Activated CD8-positive, alpha-beta T cell treated with anti-CD3 and anti-CD28 coated beads, Interleukin-2, amount 10 ng/mL, durations not matched to agents 7 days and 5 days (primary cell): ENCODE measurements at places on chromosomes 4 and X. TPM values are rescaled to one million over a fixed set of nuclear protein-coding genes. Genes with fewer than 3 reads are reported as not detected.
A peak's percentile ranks its signal among the peaks of the same experiment; 100 is the strongest.

GRCh38 chr4:4421356-4421755, 34.5 kb downstream of the NSG1 start:
- H3K36me3 ChIP-seq: peaks cover 13% of the 10 kb centered on the region
- H3K27me3 ChIP-seq: no peaks in the 10 kb centered on the region
- DNase-seq: no peak

DNA sequence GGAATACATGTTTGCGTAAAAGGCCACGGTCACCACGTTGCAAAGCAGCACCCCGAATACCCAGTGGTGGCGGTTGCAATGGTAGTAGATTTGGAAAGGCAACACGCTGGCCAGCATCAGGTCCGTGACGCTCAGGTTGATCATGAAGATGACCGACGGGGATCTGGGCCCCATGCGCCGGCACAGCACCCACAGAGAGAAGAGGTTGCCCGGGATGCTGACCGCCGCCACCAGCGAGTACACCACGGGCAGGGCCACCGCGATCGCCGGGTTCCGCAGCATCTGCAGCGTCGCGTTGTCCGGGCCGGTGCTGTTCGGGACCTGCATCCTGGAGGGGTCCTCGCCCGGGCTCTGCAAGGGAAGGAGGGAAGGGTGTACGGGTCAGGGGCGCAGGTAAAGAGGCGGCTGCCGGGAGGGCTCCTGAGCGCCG, 13.5 kb upstream of the ASMTL start:
- H3K4me1 ChIP-seq: peaks cover 84% of the 10 kb centered on the region
- H3K27ac ChIP-seq: peak overlapping the region; percentile 88
- peak; percentile 20 for DNase-seq
- no peak overlapping the region for H3K4me3 ChIP-seq

ERVMER34-1 gene
- total RNA-seq: not detected

GRCh38 chrX:45011131-45011530, 138.1 kb downstream of the KDM6A start:
- H3K4me3 ChIP-seq: no peak overlapping the region
- DNase-seq: no peak
- no peaks in the 10 kb centered on the region for H3K27me3 ChIP-seq
- no peak overlapping the region for H3K27ac ChIP-seq
- peaks cover 6% of the 10 kb centered on the region for H3K4me1 ChIP-seq

GRCh38 chr4:145345401-145345800, 136.3 kb upstream of the SMAD1 start:
- H3K27me3 ChIP-seq: peaks cover 3% of the 10 kb centered on the region
- H3K4me1 ChIP-seq: no peaks in the 10 kb centered on the region
- no peaks in the 10 kb centered on the region for H3K36me3 ChIP-seq
- H3K4me3 ChIP-seq: no peak overlapping the region

- H3K27ac ChIP-seq: no peak overlapping the region
- DNase-seq: peak; percentile 51
- no peaks in the 10 kb centered on the region for H3K36me3 ChIP-seq
These were observed 10.0 kb downstream of the QRFPR start for GRCh38 chr4:121370729-121371325.

- H3K4me3 ChIP-seq: no peak overlapping the region
- peaks cover 6% of the 10 kb centered on the region for H3K27me3 ChIP-seq
- DNase-seq: no peak
- no peaks in the 10 kb centered on the region for H3K36me3 ChIP-seq
- H3K27ac ChIP-seq: no peak overlapping the region
- no peaks in the 10 kb centered on the region for H3K4me1 ChIP-seq
These were observed 107.2 kb downstream of the ANAPC4 start for GRCh38 chr4:25484243-25484721.

DNA sequence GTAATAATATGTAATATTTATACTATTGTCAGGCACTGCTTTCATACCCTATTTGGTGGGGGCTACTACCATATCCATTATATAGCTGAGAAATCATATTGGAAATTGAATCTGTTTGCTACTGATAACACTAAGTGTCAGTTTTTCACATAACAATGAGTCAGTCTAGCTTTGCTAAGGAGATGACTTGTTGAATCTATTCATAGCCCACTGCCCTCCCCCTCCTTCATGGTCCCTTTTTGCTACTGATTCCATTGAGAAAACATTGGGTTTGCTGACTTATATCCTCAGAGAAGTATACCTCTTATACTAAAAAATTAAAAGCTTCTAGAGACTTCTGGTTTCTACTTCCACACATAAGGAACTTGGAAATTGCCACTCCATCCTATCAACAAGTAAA, 1898.4 kb downstream of the STIM2 start:
- H3K4me1 ChIP-seq: no peaks in the 10 kb centered on the region
- H3K4me3 ChIP-seq: no peak overlapping the region
- DNase-seq: no peak
- no peak overlapping the region for H3K27ac ChIP-seq
- H3K27me3 ChIP-seq: no peaks in the 10 kb centered on the region

MOB1B gene
- total RNA-seq: 15.3 TPM

DNA sequence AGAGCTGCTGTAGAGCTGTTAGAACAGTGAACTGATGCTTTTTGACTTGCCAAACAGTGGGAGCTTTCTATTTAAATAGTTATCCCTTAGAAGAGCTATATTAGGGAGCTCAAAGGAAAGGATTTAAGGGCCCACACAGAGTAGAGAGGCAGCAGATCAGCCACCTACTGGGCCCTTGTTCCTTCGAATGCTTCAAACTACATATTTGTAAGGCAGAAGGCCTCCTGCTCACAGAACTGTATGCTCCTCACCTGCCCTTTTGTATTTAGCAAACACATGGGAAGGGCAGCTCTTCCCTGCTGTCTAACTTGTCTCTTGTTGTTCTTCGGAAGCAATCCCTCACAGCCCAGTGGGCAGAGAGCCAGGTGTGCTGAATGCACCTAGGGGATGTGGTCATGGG, 38.0 kb downstream of the IL1RAPL1 start:
- no peaks in the 10 kb centered on the region for H3K36me3 ChIP-seq
- DNase-seq: no peak
- H3K27ac ChIP-seq: no peak overlapping the region
- no peak overlapping the region for H3K4me3 ChIP-seq
- H3K4me1 ChIP-seq: no peaks in the 10 kb centered on the region

- no peak within 1 kb of the TSS for H3K27ac ChIP-seq
- no peaks in the 10 kb centered on the region for H3K4me1 ChIP-seq
- no peak within 1 kb of the TSS for H3K4me3 ChIP-seq
- no peaks in the 10 kb centered on the region for H3K36me3 ChIP-seq
- DNase-seq: no peak
These were observed at the start of gene GJB1 for GRCh38 chrX:71222929-71223328. Gene GJB1, plus strand, starts transcription at chrX:71223224. Its CDS starts 484 bp downstream, at chrX:71223708.

GRCh38 chr4:55736605-55737183, 82.9 kb upstream of the EXOC1L start:
- DNase-seq: no peak
- H3K27me3 ChIP-seq: peaks cover 38% of the 10 kb centered on the region
- H3K36me3 ChIP-seq: no peaks in the 10 kb centered on the region
- H3K4me3 ChIP-seq: no peak overlapping the region
- H3K27ac ChIP-seq: no peak overlapping the region

HPGD gene
- total RNA-seq: 19.5 TPM

DNA sequence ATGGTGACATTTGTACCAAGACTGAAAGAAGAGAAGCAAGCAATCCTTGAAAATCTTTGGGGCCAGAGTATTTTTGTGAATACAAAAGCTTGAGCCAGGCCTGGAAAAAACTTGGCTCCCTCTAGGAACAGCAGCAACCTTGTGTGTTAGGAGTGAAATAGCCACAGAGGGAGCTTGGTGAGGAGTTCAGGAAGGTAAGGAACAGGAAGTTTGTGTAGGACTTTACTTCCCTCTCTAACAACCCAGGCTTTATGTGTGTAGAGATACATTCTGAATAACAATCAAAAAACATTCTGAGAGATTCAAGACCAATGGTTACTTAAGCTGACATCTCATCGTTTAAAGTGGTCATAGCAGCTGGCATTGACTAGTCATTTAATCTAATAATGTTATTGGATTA, 668.5 kb downstream of the PCDH18 start:
- H3K27me3 ChIP-seq: no peaks in the 10 kb centered on the region
- no peak overlapping the region for H3K4me3 ChIP-seq
- no peaks in the 10 kb centered on the region for H3K36me3 ChIP-seq
- no peak overlapping the region for H3K27ac ChIP-seq
- DNase-seq: no peak
- H3K4me1 ChIP-seq: no peaks in the 10 kb centered on the region

- DNase-seq: no peak
- no peaks in the 10 kb centered on the region for H3K27me3 ChIP-seq
- no peak overlapping the region for H3K27ac ChIP-seq
- H3K4me3 ChIP-seq: no peak overlapping the region
- peaks cover 24% of the 10 kb centered on the region for H3K4me1 ChIP-seq
These were observed 552.6 kb downstream of the PPARGC1A start for GRCh38 chr4:23337292-23337691.

BEND2 gene
- not detected for total RNA-seq

- no peak for DNase-seq
- H3K36me3 ChIP-seq: no peaks in the 10 kb centered on the region
- H3K4me3 ChIP-seq: no peak overlapping the region
- peaks cover 2% of the 10 kb centered on the region for H3K27me3 ChIP-seq
These were observed 62.3 kb downstream of the FAM184B start for GRCh38 chr4:17719106-17719505.

GRCh38 chr4:13733817-13734216, 106.3 kb upstream of the BOD1L1 start:
- no peaks in the 10 kb centered on the region for H3K4me1 ChIP-seq
- H3K27me3 ChIP-seq: no peaks in the 10 kb centered on the region
- DNase-seq: no peak
- no peak overlapping the region for H3K27ac ChIP-seq
- H3K36me3 ChIP-seq: no peaks in the 10 kb centered on the region
- no peak overlapping the region for H3K4me3 ChIP-seq
